ENCODE measurements at places on chromosomes 16 and 17. TPM values are rescaled to one million over a fixed set of nuclear protein-coding genes. Genes with fewer than 3 reads are reported as not detected.

- no peak overlapping the region for H3K27ac ChIP-seq
- no peak overlapping the region for H3K4me3 ChIP-seq
- peaks cover 19% of the 10 kb centered on the region for H3K4me1 ChIP-seq
These were observed 5.4 kb upstream of the WFIKKN1 start for GRCh38 chr16:625117-625976.

The KRT24 gene
- not detected for total RNA-seq

The TBC1D26 gene
- not detected for total RNA-seq

The KLHL10 gene
- 0.29 TPM for total RNA-seq

DNA sequence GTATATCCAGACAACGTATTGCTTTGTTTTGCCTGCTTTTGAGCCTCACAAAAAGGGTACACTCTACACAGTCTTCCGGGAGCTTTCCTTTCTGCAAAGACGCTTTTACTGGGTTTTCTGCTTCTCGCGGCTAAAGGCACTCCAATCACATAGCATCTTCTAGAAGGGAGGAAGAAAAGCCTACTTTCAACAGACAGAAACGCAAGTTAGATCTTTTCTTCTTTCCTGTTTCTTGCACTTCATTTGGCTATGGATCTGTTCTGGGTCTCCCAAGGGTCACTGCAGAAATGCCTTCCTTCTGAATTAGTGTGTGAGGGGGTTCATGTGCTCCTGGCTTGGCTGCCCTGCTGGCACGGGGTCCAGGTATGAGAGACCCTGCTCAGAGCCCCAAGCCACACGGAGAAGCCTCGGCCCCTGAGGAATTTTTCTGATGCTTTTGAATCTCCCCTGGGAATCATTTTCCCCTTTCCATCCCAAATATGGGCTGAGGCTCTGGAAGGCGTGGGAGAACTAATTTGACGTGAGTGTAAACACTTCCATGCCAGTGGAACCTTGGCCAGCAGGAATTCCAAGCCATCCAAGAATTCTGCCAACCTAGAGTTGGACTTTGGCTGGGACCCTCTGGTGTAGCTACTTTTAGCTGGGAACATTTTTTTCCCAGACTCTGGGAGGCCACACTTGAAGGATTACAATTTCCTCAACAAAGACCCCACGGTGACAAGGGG, 49.6 kb upstream of the NKD1 start:
- no peak overlapping the region for H3K4me3 ChIP-seq
- H3K27me3 ChIP-seq, result no peaks in the 10 kb centered on the region

GRCh38 chr17:16935786-16936185, 36.1 kb downstream of the TNFRSF13B start:
- no peak overlapping the region for H3K4me3 ChIP-seq
- no peak for DNase-seq
- no peaks in the 10 kb centered on the region for H3K27me3 ChIP-seq
- no peaks in the 10 kb centered on the region for H3K4me1 ChIP-seq
- H3K36me3 ChIP-seq, result no peaks in the 10 kb centered on the region

- no peaks in the 10 kb centered on the region for H3K27me3 ChIP-seq
- no peak for DNase-seq
- no peaks in the 10 kb centered on the region for H3K36me3 ChIP-seq
- no peak overlapping the region for H3K4me3 ChIP-seq
These were observed 177.8 kb upstream of the TBX2 start for GRCh38 chr17:61221597-61222471.

GRCh38 chr16:23408823-23409298, 44.1 kb downstream of the COG7 start:
- H3K27ac ChIP-seq, result no peak overlapping the region
- no peaks in the 10 kb centered on the region for H3K4me1 ChIP-seq
- no peak overlapping the region for H3K4me3 ChIP-seq
- no peak for DNase-seq

The IGSF6 gene
- 88.4 TPM for total RNA-seq

DNA sequence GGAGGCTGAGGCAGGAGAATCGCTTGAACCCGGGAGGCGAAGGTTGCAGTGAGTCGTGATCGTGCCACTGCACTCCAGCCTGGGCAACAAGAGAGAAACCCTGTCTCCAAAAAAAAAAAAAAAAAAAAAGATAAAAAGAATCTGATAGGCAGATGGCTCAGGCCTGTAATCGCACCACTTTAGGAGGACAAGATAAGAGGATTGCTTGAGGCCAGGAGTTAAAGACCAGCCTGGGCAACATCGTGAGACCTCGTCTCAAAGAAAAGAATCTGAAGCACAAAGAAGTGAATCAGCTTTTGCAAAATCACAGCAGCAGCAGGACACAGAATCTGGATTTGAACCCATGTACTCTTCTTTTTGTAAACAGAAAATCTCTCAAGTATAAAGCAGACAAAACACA, 7.6 kb downstream of the NOB1 start:
- no peak overlapping the region for H3K4me3 ChIP-seq
- H3K27ac ChIP-seq, result no peak overlapping the region
- DNase-seq, result no peak
- no peaks in the 10 kb centered on the region for H3K27me3 ChIP-seq
- no peaks in the 10 kb centered on the region for H3K4me1 ChIP-seq

DNA sequence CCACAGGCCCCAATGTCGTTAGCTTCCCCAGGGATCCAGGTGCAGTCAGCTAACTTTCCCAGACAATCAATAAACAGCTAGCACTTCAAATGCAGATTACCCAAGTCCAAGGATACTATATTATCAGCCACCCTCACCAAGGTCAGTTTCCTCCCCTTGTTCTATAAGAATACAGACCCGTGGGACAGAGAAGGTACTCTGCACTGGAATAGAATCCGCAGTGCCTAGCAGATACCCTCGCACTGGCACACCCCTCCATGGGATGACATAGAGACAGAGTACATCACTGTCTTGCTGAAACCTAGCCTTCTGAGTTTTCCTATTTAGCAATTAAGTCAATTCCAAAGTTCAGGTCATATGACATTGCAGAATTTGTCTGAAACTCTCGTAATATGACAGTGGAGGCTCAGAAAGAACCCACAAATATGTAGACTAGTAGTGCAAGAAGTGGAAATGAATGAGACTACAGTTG, 40.0 kb upstream of the ABCA10 start:
- no peak for DNase-seq
- H3K27me3 ChIP-seq, result no peaks in the 10 kb centered on the region
- no peaks in the 10 kb centered on the region for H3K4me1 ChIP-seq
- H3K36me3 ChIP-seq, result no peaks in the 10 kb centered on the region

DNA sequence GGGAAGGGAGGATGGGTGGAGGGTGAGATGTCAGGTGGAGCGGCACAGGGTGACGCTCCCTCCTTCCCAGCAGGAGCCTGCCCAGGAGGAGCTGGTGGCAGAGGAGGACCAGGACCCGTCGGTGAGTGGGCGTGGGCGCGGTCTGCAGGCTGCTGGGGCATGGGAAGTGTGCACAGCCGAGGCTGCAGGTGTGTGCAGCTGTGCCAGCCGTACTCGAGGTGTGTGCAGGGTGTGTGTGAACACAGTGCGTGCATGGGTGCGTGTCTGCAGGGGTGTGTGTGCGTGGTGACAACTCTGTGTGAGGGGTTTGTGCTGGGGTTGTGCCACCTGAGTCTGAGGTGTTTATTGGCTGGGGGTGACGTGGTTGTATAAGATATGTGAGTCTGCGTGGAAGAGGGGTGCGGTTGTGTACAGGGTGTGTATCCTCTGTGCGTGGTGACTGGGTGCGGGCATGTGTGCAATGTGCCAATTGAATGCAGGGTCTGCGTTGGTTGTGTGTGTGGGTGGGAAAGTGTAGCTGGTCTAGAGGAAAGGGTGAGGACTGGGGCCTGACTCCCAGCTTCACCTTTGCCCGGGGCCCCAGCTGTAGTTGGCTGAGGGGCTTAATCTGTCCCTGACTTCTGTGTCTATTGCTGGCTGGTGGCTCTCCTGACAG, 670 bp downstream of the TNFSF12 start:
- H3K27ac ChIP-seq, result peak overlapping the region; percentile 92
- peak; percentile 80 for DNase-seq
- no peaks in the 10 kb centered on the region for H3K36me3 ChIP-seq
- H3K4me3 ChIP-seq, result peak overlapping the region; percentile 81
- peaks cover 29% of the 10 kb centered on the region for H3K4me1 ChIP-seq

The NDRG4 gene
- 48.1 TPM for total RNA-seq

GRCh38 chr17:20203761-20204263, 194.7 kb downstream of the SPECC1 start:
- no peak overlapping the region for H3K27ac ChIP-seq
- peaks cover 13% of the 10 kb centered on the region for H3K4me1 ChIP-seq
- no peak overlapping the region for H3K4me3 ChIP-seq

DNA sequence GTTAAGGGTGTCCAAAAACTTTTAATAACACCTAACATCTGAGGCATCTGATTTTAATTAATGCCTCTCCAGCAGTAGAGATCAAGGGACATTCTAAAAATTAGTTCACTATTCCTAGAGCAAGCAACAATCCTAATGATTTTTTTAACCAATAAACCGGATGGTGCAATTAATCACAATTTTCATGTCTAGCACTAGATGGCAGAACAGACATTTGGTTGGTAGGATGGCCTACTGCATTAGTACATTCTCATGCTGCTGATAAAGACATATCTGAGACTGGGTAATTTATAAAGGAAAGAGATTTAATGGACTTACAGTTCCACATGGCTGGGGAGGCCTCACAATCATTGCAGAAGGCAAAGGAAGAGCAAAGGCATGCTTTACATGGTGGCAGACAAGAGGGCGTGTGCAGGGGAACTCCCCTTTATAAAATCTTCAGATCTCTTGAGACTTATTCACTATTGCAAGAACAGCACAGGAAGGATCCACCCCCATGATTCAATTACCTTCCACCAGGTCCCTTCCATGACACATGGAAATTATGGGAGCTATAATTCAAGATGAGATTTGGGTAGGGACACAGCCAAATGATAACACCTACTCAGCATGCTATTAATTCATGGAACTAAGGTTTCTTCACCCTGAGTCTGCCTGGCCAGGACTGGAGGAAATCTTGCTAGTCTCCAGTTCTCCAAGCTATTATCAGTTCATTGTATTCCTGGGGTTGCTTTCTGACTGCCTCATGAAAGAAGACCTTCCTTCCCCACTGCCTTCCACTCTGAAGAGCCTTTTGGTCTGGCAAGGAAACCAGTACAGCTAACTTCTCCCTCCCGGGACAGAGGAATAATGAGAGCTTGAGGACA, 24.8 kb downstream of the HS3ST3A1 start:
- H3K27ac ChIP-seq, result no peak overlapping the region
- no peak overlapping the region for H3K4me3 ChIP-seq
- H3K27me3 ChIP-seq, result no peaks in the 10 kb centered on the region
- H3K36me3 ChIP-seq, result no peaks in the 10 kb centered on the region
- DNase-seq, result no peak

The NOXO1 gene
- total RNA-seq, result 1.8 TPM

DNA sequence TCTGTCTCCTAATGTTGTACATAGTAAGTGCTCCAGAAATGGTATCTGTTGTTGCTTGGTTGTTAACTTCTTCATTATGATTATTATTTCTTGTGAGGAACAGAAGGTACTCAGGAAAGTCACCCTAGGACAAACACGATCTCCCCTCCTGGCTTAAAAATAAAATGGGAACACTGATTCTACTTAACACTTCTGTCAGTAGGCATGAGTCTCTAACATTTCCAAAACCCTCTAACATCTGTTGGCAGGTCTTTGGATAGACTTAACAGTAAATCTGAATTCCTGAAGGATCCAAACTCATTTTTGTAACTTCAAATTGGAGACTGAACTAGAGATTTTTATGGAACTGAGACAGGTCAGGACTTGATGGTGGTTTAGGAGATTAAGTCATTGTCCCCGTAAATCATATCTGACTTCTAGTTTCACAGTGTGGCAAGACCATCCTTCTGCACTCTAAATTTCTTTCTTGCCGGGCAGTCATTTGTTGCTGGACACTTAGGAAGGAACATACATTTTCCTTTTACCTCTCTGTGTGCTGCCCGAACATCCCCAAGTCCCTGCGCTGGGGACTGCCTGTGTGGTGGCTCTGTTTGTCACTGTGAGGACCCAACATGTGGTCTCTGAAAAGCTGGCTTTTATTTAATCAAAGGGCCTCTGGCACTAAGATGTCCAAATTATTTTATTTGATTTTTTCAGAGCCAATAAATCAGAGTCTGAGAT, 149.9 kb downstream of the NPIPB5 start:
- no peak overlapping the region for H3K27ac ChIP-seq
- H3K4me1 ChIP-seq, result no peaks in the 10 kb centered on the region
- no peak overlapping the region for H3K4me3 ChIP-seq
- peaks cover 9% of the 10 kb centered on the region for H3K27me3 ChIP-seq

All from upper lobe of right lung (tissue), 1 donor.